ENCODE measurements at places on chromosomes 11 and 22. TPM values are rescaled to one million over a fixed set of nuclear protein-coding genes. Genes with fewer than 3 reads are reported as not detected.

The OR52E8 gene
- polyA plus RNA-seq, result not detected

The SLC2A11 gene
- polyA plus RNA-seq, result 42.1 TPM

The LDHA gene
- 840 TPM for polyA plus RNA-seq

GRCh38 chr11:17695454-17696441 is 23.6 kb upstream of the MYOD1 start:
- no peak for DNase-seq
